ENCODE measurements at places on chromosomes 13 and 19.

GRCh38 chr13:67070306-67070705 is 159.8 kb downstream of the PCDH9 start:
- DNase-seq: no peak

DNA sequence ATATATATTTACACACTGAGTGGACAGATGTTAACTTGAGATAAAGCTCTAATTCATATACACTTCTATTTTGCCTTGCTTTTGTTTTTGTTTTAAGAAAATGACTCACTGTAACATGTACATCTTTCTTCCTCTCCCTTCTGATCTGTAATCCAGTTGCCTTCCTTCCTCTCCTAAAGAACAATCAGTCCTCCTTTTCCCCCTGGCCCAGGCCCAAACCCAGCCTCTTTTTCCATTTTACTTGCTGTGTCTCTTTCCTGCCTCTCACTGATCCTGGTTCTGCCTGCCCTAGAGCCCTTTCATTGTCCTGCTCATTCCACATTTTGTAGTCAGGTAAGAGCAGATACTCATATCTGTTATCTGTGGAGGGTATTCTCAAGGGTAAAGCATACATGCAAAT is 50.8 kb downstream of the ZAR1L start:
- no peak for DNase-seq

DNA sequence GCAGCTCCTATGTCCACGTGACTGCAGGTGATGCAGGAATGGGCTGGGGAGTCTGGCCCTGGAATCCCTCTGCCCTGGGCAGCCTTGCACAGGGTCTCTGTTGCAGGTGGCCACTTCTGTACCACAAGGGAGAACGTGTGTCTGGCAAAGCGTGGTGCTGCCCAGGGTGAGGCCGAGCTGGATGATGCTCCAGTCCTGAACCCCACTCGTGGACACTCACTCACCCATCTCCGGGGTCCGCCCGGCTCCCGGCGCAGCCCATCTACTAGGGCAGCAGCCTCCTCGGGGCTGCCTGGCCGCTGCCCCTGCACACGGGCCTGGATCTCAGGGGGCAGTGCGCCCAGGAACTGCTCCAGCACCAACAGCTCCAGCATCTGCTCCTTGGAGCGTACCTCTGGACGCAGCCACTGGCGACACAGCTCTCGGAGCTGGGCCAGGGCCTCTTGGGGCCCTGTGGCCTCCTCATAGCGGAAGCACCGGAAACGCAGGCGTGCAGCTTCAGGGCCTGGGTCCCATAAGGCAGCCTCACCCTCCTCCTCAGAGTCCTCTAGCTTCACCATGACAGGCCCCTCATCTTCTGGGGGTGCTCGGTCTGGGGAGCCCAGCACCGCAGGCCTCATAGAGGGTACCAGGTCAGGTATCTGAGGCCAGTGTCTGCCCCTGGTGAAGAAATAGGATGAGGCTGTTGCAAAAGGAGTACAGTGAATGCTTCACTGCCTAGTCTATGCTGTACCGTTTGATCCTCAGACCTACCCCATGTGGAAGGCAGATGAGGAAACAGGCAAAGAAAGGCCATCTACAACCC is 2.2 kb downstream of the MZF1 start:
- no peak for DNase-seq

- peak; percentile 27 for DNase-seq
These were observed 144.6 kb upstream of the UBL3 start for GRCh38 chr13:29994911-29995595.

- no peak for DNase-seq
These were observed 22.0 kb downstream of the MIER2 start for GRCh38 chr19:322616-323015.

- peak; percentile 65 for DNase-seq
These were observed 413 bp downstream of the N4BP2L2 start for GRCh38 chr13:32538143-32538620.

- DNase-seq: peak; percentile 62
These were observed 6.2 kb downstream of the SYT5 start for GRCh38 chr19:55173714-55174409.

All from NCI-H526 treated with DMSO at 0.1 percent for 48 hours (cell line).